AG20443 (cell line): ENCODE measurements at places on chromosomes 2 and 18.

DNA sequence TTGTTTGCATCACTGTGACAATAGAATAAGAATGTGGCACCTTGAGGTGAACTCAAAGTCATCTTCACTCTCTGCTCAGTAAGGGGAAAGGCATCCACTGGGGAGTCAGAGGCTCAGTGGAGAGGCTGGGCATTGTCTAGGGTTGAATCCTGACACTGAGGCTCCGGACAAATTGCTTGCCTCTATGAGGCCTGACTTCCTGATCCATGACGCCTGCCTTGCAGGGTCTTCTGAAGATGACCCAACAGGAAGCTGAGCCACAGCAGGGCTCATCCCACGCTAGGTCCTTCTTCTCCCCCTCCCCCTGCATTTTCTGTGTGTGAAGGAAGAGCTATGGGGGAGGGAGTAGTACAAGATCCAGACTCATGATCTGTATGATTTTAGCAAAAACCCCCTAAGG, 265.1 kb downstream of the SH3BP4 start:
- peak; percentile 33 for DNase-seq

GRCh38 chr18:11937874-11938478, 29.9 kb upstream of the MPPE1 start:
- peak; percentile 78 for DNase-seq

DNA sequence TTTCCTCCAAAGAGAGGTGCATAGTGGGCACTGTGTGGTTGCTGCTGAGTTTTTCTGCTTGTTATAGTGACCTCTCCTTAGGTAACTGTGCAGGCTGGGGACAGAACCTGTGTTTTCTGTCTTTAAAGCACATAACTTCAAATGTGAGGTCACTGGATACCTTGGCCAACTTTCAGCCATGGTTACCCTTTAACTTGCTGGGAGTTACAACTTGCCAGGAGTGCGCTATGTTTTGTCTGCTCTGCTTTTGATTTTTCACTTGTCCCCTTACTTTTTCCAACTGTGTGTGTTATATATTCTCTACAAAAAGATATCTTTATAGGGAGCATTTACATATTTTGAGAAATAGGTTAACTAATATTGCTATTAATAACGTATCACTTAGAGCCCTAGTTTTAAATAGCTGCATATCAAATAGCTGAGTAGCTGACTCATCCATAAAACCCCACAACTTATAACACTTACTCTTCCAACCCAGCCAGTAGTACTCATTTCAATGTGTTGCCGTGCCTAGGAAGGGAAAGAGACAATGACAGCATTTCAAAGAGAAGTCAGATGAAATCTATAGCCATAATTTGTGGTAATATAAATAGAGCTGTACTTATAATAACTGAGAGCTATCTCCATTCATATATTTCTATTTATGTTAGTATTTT, 51.6 kb downstream of the DPP4 start:
- no peak for DNase-seq

- peak; percentile 76 for DNase-seq
These were observed 42.9 kb downstream of the QPCT start for GRCh38 chr2:37387148-37387835.

DNA sequence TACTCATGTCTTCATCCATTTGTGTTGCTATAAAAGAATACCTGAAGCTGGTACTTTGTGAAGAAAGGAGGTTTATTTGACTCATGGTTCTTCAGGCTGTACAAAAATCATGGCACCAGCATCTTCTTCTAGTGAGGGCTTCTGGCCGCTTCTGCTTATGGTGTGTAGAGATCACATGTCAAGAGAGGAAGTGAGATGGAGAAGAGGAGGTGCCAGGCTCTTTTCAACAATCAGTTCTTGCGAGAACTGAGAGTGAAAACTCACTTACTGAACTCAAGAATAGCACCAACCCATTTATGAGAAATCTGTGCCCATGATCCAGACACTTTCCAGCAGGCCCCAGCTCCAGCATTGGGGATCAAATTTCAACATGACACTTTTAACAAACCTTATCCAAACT, 30.0 kb upstream of the BARD1 start:
- no peak for DNase-seq

DNA sequence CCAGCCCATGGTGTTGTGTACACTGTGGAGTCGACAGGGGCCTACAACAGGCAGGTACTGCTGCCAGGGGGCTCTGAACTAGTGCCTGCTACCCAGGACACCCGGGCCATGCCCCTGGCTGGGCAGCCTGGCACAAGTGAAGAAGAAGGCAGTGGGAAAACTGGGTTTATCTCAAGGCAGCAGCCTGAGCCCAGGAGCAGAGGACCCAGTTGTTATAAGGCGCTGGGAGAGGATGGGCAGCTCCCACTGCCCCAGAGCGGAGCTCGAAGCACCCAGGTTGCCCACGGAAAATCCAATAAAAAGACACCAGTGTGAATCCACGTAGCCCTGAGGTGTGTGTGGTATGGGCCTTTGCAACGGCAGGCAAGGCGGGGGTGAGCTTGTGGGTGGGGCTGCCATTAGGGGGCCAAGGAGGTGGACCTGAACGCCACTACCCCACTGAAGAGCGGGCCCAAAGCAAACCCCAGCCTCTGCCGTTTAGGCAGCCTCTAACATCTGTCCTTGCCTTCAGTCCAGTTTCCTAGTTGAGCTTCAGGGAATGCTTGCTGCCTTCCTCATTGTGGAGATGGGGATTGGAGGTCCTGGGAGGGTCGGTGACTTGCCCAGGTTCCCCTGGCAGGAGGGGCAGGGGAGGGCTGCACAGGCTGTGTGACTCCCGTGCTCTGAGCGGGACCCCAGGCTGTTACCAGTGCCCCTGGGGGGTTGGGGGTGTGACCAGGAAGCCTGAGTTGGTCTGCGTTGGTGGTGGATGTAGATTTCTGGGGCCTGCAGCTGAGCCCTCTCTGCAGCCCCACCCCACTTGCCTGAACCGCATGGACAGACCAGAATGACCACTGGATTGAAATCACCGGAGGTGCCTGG, 16.0 kb downstream of the ARID5A start:
- no peak for DNase-seq

DNA sequence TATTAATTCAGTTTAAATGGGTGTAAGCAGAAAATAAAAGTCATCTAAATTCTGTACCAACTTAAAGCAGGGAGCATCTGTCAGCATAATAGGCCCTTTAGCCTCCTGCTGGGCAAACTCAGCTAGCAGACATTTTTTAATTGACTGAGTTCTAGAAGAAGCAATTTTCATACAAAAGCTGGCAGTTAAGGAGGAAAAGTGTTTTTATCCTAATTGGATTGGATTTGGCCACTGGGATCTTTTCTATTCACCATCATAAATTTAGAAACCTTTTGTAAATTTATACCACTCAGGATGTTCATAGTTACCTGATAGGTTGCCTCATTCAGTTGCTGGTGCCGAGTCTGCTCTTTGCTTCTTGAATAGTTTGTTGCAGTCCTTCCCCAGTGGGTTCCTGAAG, 262.7 kb upstream of the FSIP2 start:
- DNase-seq = no peak

DNA sequence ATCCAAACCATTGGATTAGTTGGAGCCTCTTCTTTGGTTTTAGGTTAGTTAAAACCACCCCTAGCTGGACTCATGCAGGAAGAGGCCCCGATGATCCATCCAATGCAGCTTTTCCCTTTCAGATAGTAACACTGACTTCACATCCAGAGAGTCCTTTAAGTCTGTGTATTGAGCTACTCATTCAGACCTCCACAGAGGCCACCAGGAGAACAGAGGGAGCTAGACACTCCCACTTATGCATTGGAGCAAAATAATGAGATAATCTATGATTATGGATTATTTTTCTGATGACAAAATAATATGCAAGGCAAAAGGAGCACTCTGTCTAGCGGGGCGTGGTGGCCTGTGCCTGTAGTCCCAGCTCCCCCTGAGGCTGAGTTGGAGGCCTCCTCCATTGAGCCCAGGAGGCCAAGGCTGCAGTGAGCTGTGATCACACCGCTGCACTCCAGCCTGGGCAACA, 1.6 kb upstream of the ROCK2 start:
- DNase-seq = no peak
